ENCODE measurements at places on chromosomes 1 and 21.

DNA sequence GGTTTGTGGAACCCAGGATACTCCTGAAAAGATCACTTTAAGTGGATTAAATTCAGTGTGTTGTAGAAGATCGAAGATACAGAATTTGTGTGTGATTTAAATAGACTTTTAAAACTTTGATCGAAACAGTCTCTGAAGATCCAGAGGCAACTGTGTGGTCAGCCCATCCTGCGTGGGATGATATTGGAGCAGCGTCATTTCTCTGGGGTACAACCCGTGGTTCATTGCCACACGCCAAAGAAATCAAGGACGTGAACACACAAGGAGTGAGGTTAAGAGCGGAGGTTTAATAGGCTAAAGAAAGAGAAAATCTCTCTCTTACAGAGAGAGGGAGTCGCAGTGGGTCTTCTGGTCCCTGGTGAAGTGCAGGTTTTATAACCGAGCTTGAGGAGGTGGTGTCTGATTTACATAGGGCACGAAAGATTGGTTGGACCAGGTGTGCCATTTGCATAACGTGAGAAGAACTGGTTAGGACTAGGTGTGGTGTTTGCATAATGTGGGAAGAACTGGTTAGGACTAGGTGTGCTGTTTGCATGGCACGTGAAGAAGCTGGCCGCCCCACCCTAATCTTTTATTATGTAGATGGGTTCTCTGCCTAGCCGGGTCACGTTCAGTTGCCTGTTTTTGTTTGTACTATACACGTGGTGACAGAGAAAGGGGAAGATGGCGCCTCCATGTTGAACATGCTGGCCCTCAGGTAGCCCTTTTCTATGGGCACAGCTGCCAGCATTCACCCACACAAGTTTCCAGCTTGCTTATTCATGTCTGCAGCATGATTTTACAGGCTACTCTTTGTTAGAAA lies 82.3 kb downstream of the ADSS2 start:
- DNase-seq, result no peak

- DNase-seq, result peak; percentile 88
Observed at GRCh38 chr1:218718206-218718605, 373.1 kb downstream of the TGFB2 start.

DNA sequence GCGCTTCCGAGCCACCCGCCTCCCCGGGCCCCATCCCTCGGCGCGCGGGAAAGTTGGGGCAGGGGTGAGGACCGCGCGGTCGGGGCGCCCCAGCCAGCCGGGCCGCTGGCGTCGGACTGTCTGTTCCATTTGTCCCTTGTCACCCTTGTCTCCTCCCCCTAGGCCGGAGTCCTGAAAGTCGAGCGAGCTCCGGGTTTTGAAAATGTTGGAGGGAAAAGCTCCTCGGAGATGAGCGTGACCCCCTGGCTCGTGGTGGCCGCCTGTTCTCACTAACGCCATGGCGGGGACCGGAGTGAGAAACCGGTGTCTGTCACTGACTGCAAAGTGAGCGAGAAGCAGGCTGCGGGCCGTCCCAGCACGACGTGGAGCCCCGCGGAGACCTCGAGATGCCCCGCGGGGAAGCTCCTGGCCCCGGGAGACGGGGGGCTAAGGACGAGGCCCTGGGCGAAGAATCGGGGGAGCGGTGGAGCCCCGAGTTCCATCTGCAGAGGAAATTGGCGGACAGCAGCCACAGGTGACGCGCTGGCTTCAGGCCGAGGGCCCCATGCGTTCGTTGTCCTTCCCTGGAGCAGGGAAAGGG lies 491 bp downstream of the PER3 start:
- DNase-seq, result no peak

GRCh38 chr1:111907321-111907720 lies 82.1 kb downstream of the KCND3 start:
- DNase-seq, result no peak

- DNase-seq, result peak; percentile 45
Observed at GRCh38 chr1:199857108-199857507, 170.4 kb upstream of the NR5A2 start.

- no peak for DNase-seq
Observed at GRCh38 chr1:45644661-45645060, 20.8 kb upstream of the CCDC17 start.

DNA sequence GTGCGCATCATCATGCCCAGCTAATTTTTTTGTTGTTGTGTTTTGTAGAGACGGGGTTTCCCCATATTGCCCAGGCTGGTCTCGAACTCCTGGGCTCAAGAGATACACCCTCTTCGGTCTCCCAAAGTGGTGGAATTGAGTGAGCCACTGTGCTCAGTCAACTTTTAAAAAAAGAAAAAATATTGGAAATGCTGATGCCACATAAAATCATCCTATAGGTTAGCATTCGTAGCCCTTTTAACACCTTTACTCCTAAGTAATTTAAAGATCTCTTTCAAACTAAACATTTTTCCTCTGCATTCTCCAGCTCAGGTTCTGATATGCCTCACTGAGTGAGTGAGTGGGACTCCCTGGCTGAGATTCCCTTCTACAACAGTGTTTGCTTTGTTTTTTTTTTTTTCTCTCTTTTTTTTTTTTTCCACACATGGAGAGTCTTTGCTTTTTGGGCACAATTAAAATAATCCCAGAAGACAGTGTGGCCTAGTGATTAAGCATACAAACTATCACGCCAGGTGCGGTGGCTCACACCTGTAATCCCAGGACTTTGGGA lies 74.0 kb downstream of the LPGAT1 start:
- no peak for DNase-seq

GRCh38 chr1:2914702-2915101 lies 106.6 kb upstream of the ACTRT2 start:
- DNase-seq, result no peak

DNA sequence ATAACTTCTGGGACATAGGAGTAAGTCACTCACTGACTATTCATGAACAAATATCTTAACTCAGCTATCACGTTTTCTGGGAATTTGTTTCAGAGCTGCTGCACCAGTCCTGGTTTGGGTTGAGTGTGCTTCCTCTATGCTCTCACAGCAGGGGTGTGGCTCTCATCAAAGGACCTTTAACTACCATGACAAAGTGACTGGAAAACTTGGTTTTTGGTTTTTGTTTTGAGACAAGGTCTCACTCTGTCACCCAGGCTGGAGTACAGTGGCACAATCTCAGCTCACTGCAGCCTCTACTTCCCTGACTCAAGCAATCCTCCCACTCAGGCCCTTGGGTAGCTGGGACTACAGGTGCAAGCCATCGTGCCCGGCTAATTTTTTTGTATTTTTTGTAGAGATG lies 4.1 kb downstream of the ILDR2 start:
- DNase-seq, result no peak

DNA sequence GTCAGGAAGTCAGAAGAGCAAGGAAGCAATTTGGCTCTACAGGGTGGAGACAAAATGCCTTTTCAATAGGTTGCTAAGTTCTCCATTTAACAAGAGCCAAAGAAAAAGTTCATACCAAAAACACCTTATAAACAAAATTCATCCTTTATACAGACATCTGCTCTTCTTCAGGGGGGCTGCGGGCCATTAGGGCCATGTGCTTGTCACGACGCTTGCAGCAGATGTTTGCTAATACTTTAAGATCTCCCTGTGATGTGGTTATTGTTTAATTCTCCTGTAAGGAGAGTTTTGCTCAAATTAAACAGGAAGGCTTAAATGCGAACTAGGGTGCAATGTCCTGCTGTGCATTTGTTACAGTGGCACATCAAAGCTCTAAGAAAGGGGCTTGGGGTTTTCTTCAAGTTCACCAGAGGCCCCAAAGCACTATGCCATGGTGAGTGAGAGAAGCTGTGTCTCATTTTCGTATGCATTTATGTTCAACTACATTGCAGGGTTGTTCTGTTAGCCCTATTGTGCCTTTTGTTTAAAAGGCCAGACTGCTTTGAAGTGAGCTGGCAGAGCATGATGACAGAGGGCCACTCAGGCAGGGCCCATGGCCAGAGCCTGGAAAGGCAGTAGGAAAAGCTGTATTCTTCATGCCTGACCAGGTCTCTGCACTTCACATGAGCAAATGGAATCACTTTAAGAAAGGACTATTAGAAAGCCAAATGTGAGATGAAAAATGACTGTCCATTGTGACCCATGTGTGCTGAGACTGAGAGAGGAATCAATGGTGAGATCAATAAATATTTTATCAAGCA lies 24.8 kb upstream of the NTPCR start:
- DNase-seq, result no peak

DNA sequence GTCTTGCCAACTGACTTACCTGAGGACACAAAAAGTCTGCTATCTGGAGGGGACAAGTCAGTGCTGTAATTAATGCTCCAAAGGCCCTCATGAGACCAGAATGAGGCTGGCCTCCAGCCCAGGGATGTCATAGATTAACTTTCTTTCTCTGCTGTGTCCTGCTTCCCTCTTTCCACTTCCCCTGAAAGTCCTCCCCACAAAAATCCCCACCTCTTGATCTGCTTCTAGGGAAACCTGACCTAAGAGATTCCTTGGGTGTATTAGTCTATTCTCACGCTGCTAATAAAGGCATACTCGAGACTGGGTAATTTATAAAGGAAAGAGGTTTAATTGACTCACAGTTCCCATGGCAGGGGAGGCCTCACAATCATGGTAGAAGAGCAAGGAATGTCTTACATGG lies 39.2 kb downstream of the RUNX3 start:
- DNase-seq, result no peak

GRCh38 chr21:45269861-45270260 lies 17.8 kb downstream of the POFUT2 start:
- no peak for DNase-seq
